ENCODE measurements at places on chromosomes 2 and 18.

- DNase-seq, result no peak
Measured at GRCh38 chr2:71604726-71605120, 151.4 kb downstream of the DYSF start.

DNA sequence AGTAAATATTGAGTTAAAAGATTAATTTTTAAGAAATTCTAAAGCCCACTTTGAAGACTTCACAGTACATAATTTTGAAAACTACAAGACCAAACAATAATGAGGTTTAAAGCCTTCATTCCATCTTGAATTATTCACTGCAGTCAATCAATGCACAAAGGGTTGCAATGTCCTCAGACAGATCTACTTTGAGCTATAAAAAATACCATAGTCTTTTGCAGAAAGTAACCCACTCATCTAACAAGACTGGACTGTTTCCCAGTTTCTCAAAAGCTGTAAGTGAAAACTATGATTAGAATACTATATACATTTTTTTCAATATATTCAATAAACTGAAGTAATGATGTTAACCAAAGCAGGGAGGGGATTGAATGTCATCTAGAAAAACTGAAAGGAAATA lies 10.2 kb upstream of the RBM43 start:
- no peak for DNase-seq

GRCh38 chr2:218885981-218886947 lies 5.6 kb downstream of the WNT10A start:
- no peak for DNase-seq

GRCh38 chr2:70919672-70920366 lies 15.9 kb upstream of the ATP6V1B1 start:
- DNase-seq, result peak; percentile 63

- DNase-seq, result no peak
Measured at GRCh38 chr18:45102863-45103262, 422.2 kb downstream of the SETBP1 start.

DNA sequence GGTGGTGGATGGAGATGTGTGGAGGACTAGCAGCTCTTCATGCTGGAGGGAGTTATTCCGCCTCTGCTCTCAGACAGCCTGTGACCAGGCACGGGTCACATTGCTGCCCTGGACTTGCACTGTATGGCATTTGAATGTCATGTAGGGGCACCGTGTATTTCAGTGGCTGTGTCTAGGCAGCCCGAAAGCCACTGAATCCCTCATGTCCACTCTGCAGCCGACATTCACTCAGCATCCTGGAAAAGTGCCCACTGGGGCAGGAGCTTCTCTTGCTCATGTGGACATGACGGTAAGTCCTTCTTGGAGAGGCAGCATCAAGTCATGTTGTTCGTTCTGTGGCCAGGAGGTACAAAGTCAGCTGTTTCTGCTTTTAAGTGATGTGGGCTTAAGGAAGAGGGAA lies 127.9 kb downstream of the SH3RF3 start:
- no peak for DNase-seq

DNA sequence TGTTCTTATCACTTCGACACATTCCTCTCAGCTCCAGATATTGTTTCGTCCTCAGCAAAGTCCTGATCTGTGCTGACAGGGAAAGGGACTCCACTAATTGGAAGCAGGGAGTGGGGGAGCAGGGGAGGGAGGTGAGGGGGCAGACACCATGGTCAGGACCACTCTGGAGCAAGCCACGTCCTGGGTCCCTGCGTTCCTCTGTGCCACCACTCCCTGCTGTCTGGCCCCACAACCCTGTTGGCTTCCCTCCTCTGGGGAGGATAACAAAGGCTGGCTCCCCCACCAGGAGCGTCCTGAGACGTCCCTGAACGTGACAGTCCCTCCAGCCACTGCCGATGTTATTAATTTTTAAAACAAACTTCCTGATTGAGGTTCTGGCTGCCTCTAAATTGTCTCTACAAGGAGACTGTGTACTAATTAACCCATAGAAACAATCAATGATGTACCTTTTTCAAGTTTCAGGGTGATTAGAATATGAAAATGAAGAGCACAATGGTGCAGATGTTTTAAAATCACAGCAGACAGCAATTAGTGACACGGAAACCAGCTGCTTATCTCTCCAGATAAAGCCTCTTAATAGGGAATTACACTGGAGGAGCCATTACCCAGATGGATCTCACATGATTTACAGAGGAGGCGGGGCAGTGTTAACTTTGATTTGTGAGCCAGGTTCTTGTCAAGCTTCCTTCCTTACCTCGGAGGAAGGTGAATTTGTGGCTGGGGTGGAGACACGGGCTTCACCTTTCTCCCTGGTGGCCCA lies 257.5 kb downstream of the SETBP1 start:
- no peak for DNase-seq

DNA sequence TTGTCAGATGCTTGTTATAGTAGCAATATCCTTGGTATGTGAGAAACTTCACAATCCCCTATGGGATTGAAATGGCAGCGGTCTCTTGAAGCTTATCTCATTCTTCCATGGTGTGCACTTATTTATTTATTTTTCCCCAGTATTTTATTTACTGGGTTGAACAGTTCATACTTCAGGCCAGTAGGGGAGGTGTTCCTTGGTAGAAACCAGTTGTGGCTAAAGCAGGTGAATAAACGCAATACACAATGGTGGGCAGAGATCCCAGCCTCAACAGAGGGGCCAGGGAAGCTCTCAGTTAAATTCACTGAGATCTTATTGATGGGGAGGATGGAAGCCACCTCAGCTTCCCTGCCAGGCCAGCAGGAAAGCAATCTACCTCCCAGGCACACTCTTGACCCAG lies 93.7 kb upstream of the SRD5A2 start:
- DNase-seq, result no peak

DNA sequence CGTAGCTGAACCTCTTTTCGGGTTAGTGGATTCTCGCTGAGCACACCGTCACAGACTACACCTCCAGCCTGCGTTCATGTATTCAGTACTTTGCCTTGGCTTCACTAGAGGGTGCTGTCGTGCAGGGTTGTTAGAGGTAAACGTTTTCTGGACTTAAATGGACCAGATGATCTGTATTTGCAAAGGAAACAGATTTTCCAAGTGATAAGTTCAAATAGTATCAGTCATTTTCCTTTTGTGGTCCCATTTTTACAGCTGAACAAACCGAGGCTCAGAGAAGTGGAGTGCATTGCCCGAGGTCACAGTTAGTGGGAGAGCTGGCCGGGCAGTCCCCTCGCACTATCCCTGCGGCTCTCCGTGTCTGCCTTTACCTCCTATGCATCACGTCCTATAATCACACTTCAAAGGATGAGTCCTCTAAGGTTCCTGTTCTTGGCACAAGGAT lies 125.9 kb downstream of the MAP4K4 start:
- DNase-seq, result peak; percentile 44

- no peak for DNase-seq
Measured at GRCh38 chr2:56148825-56149224, 35.0 kb upstream of the CCDC85A start.

GRCh38 chr2:178057179-178057680 lies 15.3 kb downstream of the PDE11A start:
- DNase-seq, result no peak

DNA sequence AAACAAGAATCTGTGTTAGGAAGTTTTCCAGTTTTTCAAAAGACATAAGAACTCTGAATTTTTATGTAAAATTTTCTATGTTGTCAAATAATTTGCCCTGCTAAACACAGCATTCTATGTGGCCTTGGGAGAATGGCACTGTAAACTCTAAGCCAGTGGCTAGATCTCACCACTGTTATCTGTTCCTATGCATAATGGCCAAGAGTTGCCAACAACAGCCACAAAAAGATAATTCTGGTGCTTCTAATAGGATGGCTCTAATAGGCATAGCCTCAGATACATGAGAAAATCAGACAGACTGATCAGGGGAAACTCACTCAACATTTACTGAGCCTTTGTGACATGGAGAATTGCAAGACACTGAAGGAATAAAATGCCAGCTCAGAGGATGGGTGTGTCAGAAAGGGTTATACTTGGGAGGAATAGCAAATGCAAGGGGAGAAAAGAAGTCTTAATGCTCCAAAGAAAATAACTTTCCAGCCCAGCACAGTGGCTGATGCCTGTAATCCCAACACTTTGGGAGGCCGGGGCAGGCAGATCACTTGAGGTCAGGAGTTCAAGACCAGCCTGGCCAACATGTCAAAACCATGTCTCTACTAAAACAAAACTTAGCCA lies 63.7 kb downstream of the COBLL1 start:
- DNase-seq, result no peak

GRCh38 chr2:182148344-182148743 lies 162.7 kb downstream of the PPP1R1C start:
- DNase-seq, result no peak

GRCh38 chr2:189633392-189633811 lies 27.9 kb upstream of the ASNSD1 start:
- no peak for DNase-seq

- DNase-seq, result no peak
Measured at GRCh38 chr2:190507135-190507534, 27.4 kb downstream of the NEMP2 start.

GRCh38 chr2:36338827-36339145 lies 16.8 kb upstream of the CRIM1 start:
- DNase-seq, result no peak

- DNase-seq, result no peak
Measured at GRCh38 chr2:188466761-188467160, 175.1 kb downstream of the GULP1 start.

DNA sequence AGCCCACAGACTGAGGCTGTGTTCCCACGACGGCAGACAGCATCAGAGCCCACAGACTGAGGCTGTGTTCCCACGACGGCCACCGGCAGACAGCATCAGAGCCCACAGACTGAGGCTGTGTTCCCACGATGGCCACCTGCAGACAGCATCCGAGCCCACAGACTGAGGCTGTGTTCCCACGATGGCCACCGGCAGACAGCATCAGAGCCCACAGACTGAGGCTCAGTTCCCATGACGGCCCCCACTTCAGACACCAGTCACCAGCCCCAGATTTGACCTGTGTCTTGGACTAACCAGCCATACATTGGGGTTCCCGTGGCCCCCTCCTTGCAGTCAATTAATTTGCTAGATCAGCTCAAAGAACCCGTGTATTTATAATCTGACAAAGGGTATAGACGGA lies 57.8 kb upstream of the SNTG2 start:
- DNase-seq, result no peak

GRCh38 chr2:176261136-176261535 lies 8.1 kb upstream of the MTX2 start:
- DNase-seq, result no peak

- no peak for DNase-seq
Measured at GRCh38 chr2:173792741-173793140, 172.4 kb downstream of the SP3 start.

DNA sequence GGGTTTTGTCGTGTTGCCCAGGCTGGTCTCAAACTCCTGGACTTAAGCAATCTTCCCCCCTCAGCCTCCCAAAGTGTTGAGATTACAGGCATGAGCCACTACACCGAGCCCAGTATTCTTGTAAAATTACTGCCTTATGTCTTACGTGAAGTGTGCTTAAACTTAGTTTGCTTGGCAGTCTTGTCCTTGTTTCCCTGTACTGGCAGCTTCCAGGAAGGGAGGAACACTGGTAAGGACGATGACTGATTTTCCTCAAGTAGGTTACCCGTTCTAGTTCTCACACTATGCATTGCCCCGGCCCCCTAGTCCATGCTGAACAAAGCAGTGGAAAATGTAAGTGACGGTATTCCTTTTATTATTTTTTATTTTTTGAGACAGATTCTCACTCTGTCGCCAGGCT lies 19.7 kb upstream of the GATA6 start:
- DNase-seq, result no peak

GRCh38 chr18:74116633-74117554 lies 30.7 kb downstream of the FBXO15 start:
- no peak for DNase-seq

DNA sequence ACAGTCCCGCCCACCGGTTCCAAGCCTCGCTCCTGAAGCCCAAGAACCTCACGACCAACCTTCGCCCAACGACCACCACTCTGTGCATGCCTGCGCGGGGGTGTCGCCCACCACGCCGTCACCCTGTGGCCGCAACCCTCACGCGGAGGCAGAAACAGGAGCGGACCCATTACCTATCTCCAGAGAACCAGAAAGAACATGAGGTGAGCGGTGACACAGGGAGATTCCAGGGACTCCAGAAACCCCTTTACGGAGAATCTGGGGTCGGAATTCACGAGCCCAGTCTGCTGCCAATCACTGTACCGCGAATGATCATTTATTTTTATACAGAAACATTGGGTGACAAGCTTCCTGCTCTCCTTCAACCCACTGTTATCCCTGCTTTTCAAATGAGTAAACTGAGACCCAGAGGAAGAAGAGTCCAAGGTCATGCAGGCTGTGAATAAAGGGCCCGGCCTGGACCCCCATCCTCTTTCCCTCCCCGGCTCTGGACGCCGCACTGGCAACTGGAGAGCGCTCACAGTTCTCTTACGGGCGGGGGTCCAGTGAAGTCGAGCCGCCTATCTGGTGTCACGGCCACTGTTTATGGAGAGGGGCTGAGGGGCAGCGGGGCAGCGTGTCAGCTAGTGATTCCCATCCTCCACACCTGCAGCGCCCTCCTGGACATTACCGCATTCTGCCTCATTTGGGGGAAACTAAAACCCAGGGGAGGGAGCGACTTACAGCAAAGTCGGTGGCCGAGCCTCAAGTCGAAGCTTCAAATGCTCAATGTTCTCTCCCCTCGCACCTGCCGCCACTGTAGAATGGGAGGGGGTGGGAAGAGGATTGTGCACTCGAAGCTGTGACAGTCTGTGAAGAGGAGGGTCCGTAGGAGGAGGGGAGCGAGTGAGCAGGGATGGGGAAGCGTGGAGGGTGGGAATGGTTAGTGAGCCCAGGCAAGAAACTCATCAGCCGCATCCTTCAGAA lies 723 bp upstream of the SLC30A3 start:
- DNase-seq, result no peak

GRCh38 chr2:143955401-143956065 lies 564.4 kb downstream of the ZEB2 start:
- DNase-seq, result no peak

GRCh38 chr2:217884985-217885384 lies 117.8 kb downstream of the TNS1 start:
- DNase-seq, result no peak
